ENCODE measurements at places on chromosomes 16 and 17.

- DNase-seq, result no peak
Measured at GRCh38 chr17:67417507-67417906, 40.4 kb downstream of the PITPNC1 start.

DNA sequence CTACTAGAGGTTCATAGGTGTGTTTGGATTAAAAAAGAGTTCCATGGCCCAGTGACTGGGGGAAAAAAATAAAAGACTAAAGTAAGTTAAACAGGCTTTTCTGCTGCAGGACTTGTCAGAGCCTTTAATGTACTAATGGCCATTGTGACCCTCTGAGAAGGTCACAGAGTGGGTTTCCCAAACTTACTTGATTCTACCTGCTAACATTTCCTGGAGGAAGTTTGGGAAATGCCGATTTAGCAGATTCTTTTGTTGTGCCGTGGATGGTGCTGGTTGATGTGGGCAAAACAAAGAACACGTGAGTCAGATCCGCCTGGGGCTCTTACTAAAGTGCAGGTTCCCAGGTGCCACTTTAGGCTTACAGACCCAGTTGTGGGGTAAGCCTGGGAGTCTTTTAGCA is 13.6 kb upstream of the STH start:
- DNase-seq, result no peak

DNA sequence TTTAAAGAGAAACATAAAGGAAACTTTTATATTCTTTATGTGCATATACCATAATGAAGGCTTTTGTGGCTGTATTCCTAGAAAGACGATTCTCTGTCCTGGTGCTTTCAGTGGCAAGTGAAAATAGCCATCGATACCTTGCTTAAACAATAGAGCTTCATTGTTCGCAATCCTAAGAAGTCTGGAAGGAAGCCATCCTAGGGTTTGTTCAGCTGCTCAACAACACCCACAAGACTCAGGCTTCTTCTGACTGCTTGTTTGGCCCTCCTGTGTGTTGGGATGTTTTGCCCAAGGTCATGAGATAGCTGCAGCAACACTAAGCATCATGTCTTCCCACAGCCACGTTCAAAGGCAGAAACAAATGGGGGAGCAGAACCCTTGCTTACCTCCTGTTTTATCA is 36.1 kb upstream of the COX10 start:
- DNase-seq, result no peak

DNA sequence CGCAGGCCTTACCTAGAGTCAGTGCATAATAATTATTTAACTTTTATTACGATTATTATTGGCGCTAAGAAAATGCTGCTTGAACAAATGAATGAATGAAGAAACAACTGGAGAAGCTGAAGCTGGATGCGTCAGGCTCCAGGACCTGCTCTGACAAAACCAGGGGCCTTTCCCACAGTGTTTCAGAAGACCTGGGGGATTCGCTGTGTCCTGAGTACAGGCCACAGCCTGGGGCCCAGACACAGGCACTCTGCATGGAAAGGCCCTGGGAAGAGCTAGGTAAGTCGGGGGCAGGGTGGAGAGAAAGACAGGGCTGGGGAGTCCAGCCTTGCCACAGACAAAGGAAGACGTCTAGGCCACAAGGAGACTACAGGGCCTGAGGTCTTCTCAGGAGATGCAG is 226.1 kb downstream of the ZNF423 start:
- DNase-seq, result no peak

DNA sequence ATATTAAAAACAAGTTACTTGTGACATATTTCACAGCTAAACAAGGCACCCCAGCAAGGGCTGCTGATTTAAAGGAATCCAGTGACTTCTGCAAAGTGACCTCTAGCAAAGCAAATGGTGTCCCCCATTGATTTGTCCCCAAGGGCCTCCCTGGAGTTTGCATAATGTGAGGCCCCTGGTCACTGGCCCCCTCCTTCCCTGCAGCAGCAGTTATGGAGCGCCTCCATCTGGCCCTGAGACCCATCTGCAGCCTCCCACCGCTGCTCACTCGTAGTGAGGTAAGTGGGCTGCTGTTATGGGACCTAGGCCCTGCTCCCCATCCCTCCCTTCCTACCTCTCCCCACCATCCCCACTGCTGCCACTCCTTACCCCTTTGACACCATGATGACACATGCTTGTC is 19.6 kb upstream of the EEF2K start:
- DNase-seq, result no peak

GRCh38 chr16:6558661-6559060 is 774.0 kb upstream of the RBFOX1 start:
- DNase-seq, result no peak

- no peak for DNase-seq
Measured at GRCh38 chr17:66468241-66469087, 166.1 kb downstream of the PRKCA start.

DNA sequence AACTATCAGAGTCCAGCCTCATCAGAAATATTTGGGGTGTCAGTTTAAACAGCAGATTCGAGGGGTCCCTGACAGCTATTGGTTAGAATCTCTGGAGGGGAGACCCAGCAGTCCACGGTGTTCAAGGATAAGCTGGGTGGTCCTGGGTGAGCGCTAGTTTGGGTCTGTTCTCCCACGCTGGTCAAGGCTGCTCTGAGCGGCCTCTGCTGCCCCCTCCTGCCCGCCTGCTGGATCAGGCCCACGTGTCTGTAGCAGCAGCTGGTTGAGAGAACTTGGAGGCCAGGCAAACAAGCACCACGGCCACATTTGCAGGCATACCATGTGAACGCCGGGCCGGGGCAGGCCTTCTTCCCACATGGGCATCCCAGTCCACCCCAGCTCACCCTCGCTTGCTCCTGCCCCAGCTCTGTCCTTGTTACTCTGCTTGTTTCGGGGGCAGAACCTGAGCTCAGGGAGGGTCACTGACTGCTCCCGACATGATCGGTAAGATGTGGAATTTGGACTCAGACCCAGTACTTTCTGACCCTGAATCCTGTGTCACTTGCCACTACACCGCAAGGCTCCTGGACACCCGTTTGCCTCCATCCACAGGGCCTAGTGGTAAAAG is 7.4 kb downstream of the FOXF1 start:
- DNase-seq, result peak; percentile 70

GRCh38 chr17:3727041-3727440 is 3.3 kb downstream of the HASPIN start:
- DNase-seq, result no peak

DNA sequence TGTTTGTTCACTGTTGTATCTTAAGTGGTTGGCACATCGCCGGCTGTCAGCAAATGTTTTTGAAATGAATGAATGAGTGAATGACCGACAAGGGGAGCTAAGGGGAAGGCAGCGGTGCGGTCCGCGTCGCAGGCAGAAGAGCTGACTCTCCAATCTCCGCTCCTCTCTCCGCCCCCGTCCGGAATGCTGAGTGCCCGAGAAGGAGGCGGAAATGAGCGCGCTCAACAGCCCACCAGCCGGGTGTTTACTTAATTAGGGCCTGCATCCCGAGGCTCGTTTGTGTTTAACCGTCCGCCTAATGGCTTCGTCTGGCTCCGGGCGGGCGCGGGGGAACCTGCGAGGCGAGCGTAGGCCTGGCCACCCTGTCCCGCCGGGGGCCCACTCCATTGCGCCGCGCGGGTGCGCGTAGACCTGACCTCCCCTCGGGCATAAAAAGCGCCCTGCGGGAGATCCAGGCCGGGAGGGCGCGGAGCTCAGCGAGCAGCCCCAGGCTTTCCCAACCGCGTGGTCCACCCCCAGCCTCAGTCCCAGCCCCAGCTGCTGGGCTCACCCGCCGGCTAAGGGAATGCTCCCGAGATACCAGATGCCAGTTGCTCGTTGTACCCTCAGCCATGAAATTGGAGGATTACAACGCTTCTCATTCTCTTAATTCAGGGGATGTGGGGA is 2.5 kb upstream of the CDH3 start:
- DNase-seq, result no peak

- DNase-seq, result peak; percentile 81
Measured at GRCh38 chr17:6421700-6422604, 13.0 kb downstream of the AIPL1 start.

GRCh38 chr17:8685381-8685780 is 54.9 kb upstream of the MYH10 start:
- no peak for DNase-seq

GRCh38 chr16:31265329-31266245 is 5.8 kb downstream of the ITGAM start:
- no peak for DNase-seq

DNA sequence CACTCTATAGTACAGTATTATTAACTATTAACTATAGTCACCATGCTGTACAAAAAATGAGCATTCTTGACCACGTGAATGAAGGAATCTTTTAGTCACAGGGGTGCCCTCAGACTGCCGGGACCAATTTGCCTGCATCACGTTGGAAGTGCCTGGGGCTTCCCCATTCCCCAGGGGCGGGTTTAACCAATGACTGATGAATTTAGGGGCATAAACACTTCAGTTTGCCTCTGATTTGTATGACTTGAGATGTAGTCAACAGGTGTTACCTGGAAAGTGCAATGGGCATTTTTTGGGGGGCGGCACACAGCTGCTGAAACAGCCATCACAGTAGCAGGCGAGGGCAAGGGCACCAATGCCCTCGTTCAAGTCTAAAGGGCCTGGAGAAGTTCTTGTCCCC is 8.7 kb upstream of the PYY start:
- DNase-seq, result no peak

Measured in HEK293T (cell line).